ENCODE measurements at places on chromosomes 12 and 14.

DNA sequence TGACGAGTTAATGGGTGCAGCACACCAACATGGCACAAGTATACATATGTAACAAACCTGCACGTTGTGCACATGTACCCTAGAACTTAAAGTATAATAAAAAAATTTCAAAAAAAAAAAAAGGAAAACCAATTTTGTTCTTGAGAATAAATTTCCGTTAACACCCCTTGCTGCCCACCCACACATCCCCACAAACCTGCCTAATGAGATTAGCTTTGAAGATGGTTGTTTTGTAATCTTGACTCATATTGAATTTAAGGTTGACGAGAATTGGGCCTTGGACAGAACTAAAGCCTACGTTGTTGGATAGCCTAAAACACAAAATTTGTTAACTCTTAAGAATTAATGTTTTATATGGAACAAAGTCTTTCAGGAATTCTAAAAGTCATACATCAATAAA, 52.9 kb downstream of the SYT1 start:
- no peak for DNase-seq

GRCh38 chr14:50116966-50117365, 594 bp upstream of the VCPKMT start:
- no peak for DNase-seq

DNA sequence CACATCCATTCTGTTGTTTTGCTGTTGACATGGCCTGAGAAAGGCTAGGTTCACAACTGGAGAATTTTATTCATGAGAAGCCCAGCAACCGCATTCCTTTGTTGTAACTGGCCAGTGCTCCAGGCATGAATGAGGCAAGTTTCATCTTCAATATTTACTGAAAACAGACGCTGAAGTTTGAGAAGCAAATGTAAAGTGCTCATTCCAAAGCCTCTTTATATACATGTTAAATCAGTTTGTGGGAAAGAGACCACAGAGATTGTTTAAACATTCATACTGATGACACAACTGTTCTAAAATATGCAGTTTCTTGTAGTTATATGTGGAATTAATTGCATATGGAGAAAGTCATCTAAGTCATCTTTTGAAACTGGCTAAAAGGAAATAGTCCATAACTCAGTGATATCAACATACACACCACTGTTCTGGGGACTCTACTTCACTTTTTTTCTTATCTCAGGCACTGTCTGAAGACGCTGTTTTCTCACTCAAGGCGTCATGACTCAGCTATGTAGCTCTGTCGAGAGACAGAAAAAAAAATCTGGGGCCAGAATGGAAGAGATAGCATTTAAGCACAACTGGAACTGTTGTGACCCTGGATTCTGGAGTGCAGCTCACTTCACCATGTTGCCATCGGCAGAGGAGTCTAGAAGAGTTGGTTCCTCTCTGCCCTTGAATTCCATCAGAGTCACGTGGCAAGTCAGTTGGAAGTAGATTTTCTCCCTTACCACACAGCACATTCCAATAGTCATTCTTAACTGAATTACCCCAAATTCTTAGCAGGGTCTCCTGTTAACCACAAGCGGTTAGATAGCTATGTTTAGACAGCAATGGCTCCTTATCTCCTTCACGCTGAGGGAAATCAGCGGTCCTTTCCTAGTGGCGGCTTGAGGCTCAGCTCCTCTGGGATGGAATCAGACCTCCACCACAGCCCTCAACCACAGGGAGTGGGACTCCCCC, 258.4 kb upstream of the HMGA2 start:
- DNase-seq: no peak

DNA sequence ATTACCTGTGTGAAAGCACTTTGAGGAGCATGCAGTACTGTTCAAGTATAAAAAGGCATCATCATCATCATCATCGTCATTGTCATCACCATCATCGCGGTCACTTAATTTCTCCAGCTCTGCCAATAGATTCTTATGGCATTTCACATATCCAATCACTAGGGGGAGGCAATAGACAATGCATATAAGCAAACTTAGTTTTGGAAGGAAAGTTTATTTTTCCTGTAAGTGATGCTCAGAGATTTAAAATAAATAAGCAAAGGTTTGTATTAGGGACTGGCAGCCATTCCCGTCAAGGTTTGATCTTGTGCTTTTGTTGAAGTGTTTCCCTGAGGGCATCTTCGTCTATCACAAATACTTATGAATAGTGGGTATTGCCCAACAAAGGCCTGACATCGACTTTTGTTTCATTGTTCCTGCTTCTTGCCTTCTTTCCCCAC, 127.4 kb downstream of the KTN1 start:
- DNase-seq: no peak

DNA sequence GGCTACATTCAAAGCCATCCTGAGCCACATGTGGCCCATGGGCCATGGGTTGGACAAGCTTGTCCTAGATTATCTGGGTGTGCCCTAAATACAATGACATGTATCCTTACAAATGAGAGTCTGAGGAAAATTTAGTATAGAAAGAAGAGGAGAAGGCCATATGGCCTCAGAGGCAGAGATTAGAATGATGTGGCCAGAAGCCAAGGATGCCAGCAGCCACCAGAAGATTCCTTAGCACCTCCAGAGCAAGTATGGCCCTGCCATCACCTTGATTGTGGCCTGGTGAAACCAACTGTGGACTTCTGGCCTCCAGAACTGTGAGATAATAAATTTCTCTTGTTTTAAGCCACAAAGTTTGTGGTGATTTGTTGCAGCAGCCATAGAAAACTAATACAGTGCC, 436.9 kb downstream of the RGS6 start:
- DNase-seq: no peak

DNA sequence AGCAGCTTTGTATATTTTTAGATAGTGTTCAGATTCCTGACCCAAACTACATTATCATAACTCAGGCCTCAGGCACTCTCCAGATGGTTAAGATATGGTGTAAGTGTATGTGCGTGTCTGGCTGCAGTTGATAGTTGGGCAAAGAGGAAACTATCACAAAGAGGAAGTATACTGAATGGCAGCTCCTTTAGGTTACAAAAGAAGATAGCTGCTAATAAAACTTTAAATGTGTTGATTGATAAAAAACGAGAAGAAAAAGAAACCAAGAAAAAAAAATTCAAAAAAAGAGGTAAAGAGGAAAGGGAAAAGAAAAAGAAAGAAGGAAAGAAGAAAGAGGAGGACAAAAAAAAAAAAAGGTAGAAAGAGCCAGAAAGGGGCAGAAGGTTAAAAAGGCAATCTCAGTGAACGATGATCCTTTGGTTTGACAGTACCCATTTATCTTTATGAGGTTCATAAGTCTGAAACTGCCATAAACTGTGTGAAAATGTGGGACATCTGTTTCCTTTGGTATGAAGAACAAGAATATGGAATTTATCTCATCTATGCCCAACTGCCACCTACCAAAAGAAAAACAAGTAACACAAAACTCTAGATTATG, 42.2 kb downstream of the TAOK3 start:
- no peak for DNase-seq

DNA sequence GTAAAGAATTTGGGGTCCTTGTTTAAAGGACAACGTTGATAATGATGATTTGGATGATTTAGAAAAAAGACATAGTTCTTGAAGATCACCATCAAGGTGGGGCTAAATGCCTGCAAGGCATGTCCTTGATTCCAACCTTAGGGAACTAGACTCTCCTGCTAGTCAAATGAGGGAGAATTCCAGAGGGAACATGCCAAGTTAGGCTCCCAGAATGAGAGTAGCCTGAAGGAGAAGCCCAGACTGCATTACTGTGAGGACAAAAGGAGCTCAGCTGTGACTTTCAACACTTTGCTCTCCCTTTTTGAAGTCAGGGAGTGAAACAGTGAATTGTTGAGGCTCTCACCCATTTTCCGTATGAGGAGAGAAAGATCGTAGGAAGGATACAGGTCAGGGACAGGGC, 95.2 kb upstream of the TBX3 start:
- no peak for DNase-seq

GRCh38 chr12:77218278-77218677, 152.9 kb upstream of the E2F7 start:
- no peak for DNase-seq

DNA sequence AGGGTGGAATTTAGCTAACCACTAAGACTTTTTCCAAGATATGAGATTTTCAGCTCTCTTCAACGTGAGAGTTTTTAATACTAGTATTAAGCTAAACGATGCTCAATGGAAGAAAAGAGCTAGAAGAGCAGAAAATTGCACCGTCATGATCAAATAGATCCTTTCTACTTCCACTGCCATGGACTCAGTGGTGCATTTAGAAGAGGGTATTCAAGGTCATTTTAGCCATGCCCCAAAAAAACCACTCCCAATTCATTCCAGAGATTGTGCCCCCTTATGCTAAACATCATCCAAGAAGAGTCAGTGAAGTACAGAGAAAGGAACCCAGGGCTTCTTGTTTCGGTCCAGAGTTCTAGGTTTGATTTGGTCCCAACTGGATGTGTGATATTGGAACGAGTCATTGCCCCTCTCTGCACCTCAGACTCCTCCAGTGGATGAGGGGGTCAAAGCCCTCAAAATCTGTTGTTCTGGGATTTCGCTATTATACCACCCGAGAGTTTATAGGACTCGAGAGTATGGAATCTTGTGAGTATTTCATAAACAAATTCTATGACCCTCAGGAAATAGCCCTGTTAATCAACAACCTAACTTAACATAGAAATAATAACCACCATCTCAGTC, 55.2 kb downstream of the DAD1 start:
- no peak for DNase-seq

DNA sequence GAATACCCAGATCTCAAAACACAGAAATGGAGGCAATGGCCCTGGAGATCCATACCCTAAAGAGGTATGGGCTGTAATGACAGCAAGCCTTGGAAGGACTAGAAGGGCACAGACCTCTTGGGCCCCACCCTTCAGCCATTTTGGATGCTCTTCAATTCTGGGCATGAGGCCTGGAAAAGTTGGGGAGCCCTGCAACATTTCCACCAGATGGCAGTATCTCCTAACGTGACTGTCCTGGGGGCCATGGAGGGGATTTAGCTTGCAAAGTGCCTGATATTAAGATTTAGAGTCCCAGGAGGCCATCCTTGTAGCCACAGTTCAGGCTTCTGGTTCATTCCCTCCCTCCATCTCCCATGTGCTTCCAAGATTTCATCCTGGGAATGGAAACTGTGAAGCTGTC, 30.2 kb downstream of the KCNA5 start:
- no peak for DNase-seq

DNA sequence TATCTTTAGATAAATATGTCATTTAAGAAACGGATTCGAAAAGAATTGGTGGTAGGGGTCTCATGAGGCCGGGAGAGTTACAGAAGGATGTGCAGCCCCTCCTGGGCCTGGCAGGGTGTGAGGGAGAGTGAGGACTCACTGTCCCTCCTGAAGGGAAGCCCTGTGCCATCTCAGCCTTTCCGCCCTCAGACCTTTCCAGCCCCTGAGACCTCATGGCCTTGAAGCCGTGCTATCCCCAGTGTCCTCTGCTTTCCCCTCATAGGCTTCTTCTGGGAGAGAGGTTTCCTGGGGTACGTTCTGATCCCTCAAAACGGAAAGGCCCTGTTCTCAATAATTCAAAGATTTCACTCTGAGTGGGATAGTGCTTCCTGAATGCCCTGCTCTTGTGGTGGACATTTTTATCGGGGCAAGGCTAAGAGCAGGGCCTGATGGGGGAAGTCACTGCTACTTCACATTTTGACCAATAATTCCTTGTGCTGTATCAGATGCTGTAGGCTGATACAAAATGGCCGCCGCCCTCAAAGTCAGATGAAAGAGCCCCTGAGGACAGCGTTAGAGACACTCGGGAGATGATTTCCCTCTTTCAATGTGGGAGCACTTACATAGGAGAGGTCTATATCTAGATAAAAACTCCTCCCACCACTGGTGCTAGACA, 1.3 kb downstream of the CD4 start:
- DNase-seq: no peak

- DNase-seq: no peak
Measured at GRCh38 chr12:19527866-19528265, 88.6 kb downstream of the AEBP2 start.

DNA sequence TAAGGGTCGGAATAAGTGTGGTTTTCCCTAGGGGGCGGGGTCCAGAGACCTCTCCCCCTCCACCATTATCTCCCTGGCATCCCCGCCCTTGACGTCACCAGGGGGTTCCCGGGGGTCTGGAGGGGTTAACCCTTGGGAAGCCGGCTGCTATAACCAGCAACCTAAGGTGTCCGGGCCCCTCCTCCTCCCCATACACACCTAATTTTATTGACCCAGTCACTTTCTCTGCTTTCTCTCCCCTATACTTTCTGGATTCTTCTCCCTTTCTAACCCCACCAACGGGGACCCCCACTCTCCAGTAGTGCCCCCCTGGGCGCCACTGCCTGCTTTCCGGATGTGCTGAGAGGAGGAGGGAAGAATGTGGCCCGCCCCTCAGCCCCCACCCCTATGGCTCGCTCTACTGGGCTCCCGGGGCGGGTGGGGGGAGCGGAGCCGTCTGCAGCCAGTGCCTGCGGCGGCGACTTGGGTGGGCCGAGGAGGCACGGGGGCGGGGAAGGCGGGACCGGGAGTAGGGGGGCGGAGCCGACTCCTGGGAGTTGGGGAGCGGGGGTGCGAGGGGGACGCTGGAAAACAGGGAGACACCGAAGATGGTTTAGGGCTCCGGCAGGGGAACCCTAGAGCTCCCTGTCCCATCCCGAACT, 1.8 kb downstream of the GLI1 start:
- DNase-seq: peak; percentile 42

DNA sequence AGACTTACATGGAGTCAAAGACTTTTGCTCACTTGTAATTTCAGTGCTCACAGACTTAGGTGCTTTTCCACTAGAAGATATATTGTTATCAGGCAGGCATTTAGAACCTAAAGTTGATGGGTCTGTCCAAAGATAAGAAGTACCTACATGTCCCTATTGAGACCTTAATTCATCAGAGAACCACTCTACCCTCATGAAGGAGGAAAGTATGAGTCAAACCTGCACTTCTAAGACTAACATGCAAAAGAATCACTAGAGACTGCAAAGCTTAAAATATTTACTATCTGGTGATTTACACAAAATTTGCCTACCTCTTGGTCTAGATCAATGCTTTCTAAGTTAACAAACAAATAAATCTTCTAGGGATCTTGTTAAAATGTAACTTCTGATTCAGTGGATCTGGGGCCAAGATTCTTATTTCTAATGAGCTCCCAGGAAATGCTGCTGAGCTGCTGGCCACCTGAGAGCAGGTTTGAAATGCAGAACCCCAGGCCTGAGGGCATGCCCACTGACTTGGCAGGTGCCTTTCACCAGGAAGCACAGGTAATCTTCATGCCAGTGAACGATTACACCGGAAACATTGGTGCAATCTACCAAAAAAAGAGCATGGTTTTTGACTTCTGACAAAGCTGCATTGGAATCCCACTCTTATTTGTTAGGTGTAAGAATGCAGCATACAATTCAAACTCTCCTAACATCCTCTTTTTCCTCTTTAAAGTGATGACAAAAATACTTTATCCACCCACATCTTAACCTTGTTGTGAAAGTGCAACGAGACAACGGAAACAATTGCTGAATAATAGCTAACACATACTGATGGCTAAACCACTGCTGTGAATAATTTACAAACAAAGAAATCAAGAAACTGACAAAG, 214.2 kb downstream of the ADAMTS20 start:
- no peak for DNase-seq

- no peak for DNase-seq
Measured at GRCh38 chr12:11987901-11988300, 82.8 kb upstream of the BCL2L14 start.

Measured in neural crest cell (in vitro differentiated cells).